ENCODE measurements at places on chromosomes 2 and 18.

DNA sequence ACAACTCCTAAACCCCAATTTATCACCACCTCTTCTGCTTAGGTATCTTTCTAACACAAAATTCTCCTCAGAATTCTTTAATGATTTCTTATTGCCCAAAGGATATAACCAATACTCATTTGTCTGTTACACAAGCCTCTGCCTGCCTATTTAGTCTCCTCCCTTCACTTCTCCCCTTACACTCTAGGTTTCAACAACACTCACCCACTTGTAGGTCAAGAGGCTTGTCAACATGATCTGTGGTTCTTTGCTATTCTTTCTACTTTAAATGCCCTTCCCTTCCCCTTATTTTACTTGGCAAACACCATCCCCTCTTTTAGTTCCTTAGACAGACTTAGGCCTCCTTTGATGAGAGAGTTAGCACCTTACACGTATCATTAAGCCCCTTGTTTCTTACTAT lies 69.0 kb upstream of the C2orf15 start:
- no peak for DNase-seq

DNA sequence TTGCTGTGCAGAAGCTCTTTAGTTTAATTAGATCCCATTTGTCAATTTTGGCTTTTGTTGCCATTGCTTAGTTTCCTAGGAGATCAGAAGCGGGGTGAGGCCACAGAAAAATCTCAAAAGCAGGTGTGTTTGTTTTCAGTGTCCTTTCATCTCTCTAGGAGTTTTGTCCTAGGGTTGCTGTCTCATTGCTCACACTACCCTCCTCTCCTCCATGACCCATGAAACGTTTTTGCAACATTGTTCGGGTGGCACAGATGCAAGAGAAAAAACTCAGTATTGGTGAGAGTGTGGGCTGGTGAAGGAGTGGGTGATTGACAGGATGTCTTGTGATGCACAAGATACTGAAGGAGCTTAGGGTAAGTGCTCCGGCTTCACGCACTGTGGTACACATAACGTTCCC lies 103.6 kb downstream of the LYPD1 start:
- DNase-seq: no peak

DNA sequence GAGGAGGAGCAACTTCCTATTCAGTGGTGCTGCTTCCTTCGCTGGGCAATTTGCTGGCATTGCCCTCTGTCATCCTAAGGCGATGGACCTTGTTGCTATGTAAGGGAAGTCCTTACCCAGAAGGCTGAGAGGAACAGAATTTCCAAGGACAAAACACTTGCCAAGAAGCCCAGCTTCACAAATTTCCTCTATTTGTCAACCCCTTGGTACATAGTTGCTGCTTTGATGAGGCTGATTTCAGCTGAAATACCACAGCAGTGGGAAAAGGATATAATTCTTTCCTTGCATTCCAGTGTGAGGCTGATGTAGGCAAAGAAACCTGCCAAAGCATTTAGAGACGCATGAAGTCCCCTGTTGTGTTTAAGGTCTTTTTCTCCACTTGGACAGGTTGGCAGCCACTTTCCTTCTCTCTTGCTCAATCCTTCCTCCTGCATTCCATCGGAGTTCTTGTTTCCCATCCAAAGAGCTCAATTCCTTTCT lies 16.4 kb upstream of the ST3GAL5 start:
- DNase-seq: no peak

DNA sequence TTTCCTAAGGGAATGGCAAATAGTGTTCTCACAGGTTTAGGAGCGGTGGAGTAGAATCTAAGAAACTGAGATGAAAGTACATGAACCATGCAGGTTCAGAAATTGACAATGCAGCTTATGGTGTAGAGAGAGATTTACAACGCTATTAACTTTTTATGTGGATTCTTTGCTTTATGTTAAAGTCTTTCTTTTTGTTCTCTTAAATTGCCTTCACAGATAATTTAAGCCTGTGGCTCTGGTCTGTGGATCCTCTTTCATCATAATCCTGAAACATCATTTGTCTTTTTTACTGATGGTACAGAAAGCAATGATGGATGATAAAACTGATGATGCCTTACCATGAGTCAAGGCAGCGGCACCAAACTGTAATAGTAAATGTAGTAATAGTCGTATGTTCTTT lies 30.3 kb downstream of the SOCS6 start:
- DNase-seq: no peak

- DNase-seq: no peak
Observed at GRCh38 chr2:237878-238277, 26.0 kb downstream of the SH3YL1 start.

GRCh38 chr18:10898417-10898974 lies 250.9 kb downstream of the PIEZO2 start:
- no peak for DNase-seq

DNA sequence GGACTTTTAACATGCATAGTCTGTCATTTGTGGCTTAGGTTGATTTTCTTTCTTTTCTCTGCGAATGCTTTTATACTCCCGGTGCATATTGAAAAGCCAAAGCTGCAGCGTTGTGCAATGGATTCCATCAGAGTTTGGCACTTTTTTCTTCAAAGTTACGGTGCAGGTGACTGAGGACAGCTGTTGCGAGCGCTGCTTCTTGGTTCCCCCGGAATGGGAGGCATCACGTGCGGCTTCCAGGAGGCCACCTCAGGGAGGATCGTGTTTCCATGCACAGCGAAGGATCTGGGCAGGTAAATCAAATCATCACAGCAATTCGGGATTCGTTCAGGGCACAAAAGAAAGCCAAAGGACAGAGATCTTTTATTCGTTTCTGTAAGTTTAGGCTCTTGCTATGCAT lies 109.6 kb upstream of the ALKAL2 start:
- DNase-seq: no peak

DNA sequence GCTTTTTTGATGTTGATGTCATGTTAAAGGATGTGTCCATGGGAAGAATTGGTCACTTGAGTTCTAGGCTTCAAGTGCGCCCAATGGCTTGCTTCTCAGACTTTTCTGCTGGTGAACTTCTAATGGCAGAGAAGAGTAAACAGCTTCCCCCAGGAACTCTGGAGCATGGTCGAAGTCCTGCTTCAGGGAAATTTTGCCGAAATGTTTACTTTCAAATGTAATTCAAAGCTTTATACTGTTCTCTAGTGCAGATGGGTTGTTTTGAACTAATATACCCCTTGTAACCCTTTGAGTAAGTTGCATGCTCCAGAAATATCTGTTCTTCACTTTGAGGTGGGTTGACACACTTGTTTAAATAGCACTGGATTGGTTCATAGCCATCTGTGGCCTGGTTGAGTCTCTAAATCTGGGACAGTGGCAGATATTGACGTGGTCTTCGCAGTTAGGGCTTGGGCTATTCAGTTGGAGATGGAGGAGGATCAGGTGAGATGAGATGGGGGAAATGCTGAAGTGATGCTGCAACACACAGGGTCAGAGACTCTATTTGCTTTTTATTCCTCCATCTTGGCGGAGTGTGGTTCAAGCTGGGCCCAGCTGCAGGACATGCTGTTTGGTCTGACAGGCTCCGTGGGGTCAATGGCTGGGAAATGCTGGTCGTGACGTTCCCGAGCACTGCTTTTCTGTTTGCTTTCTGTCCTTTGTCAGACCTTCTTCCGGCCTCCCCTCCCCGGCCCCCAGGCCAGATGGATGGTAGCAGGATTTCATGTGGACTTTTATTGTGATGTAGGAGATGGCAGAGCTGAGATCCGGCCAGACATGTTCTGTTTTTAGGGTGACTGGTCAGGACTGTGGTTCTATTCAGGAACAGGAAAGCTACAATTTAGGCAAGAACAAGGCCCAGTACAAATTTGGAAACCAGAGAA lies 35.9 kb downstream of the MYO1B start:
- DNase-seq: no peak

DNA sequence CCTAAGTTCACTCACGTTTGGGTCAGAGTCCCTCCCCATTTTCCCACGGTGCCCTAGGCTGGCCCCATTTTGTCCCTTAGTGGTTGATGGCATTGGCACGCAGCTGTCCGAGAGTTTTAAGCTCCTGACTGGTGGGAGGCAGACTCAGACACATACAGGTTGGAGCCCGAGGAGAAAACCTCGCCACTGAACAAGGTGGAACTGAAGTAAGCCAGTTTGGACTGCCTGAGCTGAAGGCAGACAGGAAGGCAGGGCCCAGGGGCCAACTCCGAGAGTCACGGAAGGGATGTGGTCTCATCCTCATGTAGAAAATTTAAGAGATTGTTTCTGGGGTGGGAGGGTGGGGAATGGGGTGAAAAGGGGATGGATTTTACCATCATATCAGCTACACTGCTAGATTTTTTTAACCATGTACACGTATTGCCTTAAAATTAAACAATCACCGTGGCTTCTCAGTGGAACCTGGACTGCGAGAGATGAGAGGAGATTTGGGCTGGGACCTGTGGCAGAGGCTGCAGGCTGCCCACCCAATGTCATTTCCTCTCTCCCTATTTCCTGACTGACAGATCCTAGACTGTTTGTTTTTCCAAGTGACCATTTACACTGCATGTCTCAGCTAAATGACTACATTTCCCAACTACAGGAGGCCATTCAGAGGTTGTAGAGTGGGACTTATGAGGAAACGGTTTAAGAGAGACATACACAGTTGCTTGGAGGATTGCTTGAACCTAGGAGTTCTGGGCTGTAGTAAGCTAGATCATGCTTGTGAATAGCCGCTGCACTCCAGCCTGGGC lies 19.4 kb upstream of the NMUR1 start:
- no peak for DNase-seq

DNA sequence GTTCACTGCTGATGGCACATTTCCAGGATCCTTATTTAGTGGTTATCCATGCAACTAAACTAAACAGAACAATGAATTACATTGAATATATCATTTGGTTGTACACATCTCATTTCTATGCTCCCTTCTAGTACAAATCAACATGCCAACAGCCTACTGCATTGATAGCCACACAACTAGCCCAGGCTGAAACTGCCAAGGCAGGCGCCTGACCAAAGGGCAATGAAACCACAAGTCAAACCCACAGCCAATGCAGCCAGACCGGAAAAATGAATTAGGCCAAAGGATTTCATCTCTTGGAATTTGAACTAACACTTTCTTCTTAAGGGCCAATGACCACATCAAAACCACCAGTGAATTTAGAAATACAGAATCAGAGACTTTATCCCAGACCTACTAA lies 196.4 kb downstream of the NOL4 start:
- peak; percentile 50 for DNase-seq

- DNase-seq: no peak
Observed at GRCh38 chr2:67085146-67085545, 312.0 kb upstream of the ETAA1 start.

DNA sequence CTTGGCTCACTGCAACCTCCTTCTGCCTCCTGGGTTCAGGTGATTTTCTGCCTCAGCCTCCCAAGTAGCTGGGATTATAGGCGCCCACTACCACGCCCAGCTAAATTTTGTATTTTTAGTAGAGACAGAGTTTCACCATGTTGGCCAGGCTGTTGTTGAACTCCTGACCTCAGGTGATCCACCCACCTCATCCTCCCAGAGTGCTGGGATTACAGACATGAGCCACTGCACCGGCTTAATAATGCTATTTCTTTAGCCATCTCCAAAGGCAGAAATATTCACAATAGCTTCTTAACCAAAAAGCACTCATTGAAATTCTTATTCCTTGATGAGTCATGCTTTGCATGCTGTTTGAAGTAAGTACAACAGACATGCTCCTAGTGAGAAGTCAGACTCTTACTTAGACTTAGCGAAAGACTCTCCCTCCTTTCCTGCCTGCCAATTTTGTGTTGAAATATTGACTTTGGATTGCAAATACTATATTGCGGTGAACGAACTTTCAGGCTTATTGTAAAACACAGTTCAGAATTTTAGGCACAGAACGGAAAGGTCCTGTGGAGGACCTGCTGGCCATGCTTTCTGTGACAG lies 4.4 kb downstream of the ACTR3 start:
- no peak for DNase-seq

DNA sequence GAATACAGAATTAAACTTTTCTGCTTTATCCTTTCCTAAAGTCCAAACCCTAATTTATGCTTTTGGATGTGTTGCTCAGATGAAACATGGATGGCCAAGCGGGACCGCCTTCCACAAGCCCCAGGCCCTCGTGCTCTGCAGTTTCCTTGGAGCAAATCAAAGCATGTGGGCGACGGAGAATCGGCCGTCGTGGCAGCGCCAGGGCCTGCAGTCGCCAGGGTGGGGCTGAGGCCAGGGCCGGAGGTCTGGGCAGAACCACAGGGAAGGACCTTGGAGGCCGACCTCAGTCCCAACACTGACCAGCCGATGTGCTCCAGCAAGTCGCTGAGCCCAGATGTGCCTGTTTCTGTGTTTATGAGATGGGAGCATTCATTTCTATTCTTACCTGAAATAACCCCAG lies 108.1 kb downstream of the MBP start:
- no peak for DNase-seq

DNA sequence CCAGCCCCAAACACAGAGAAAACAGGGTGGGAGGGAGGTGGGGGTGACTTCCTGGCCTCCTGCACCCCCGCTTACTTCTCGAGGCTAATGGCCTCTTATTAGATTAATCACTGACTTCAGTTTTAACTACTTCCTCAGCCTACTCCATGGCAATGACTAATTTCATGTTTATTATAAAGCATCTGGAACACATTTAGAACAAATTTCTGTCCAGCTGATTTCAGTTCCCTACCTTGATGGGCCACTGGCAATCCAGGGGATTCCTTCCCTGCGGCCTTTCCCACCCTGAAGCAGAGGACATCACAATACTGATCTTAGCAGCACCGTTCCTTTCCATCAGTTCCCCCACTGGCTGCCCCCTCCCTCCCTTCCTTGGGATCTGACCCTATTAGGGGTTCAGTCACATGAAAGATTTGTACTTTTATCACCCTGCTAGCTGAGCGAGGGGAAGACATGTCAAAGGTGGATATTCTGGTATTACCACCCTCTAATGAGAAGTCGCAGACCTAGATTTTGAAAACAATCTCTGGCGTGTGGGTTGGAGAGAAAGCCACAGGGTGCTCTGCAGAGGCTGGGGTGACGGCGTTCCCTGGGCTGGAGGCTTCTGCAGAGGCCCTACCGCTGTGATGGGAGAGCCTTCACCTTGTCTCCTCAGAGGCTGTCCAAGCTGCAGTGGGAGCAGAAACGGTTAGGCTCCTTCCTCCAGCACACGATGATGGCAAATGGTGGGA lies 67.6 kb downstream of the KIAA2012 start:
- no peak for DNase-seq

DNA sequence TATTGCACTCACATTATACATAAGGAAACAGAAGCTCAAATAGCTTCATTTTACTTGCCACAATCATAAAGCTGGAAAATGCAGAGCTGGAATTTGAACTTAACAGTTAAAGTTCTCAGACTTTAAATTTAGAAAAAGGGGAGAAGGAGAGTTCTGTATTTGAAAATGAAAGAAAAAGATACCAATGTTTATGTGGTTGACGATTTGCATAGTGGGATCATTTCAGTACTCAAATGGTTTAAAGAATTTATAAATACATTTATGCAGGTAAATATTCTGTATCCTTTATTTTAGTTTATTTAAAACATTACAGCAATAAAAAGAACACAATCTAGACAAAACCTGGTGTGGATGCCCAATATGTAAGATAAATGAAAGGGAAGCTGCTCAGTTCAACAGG lies 25.5 kb upstream of the STAT4 start:
- no peak for DNase-seq

- peak; percentile 57 for DNase-seq
Observed at GRCh38 chr18:8706791-8707555, 1.6 kb downstream of the MTCL1 start.
